Activated T-helper 1 cell treated with anti-CD3 and anti-CD28 coated beads, Interleukin-2, amount 50 U/mL, for 16 hours (primary cell): ENCODE measurements at places on chromosomes 3 and 15.

- no peak for DNase-seq
Measured at GRCh38 chr15:100711516-100712021, 109.2 kb downstream of the ASB7 start.

- DNase-seq: no peak
Measured at GRCh38 chr3:170989100-170989648, 37.3 kb downstream of the SLC2A2 start.

DNA sequence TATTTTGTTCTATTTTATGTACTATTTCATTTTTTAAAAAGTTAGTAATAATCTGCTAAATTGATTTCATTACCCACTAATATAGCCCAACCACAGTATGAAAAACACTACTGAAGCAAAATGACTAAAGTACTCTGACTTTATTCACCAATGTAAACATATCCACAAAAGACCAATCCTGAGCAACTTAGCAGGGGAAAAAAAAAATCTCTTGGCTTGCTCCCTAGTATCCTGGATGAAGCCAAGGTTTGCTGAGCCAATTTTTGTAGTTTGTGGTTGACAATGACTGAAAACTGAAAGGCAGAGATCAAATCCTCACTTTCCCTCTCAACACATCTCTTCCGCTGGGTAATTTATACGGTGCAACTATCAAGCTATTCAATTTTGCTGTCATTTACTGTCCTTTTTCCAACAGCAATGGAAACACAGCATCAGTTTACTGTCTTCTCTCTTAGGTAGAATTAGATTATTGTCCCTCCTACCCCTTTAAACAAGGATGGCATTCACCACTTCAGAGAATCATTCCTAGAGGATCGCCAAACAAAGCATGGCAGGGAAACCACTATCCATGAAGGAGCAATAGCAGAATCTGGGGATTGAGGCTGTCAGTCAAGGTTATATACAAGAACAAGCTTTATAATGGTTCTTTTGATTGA, 149.7 kb downstream of the THRB start:
- no peak for DNase-seq

DNA sequence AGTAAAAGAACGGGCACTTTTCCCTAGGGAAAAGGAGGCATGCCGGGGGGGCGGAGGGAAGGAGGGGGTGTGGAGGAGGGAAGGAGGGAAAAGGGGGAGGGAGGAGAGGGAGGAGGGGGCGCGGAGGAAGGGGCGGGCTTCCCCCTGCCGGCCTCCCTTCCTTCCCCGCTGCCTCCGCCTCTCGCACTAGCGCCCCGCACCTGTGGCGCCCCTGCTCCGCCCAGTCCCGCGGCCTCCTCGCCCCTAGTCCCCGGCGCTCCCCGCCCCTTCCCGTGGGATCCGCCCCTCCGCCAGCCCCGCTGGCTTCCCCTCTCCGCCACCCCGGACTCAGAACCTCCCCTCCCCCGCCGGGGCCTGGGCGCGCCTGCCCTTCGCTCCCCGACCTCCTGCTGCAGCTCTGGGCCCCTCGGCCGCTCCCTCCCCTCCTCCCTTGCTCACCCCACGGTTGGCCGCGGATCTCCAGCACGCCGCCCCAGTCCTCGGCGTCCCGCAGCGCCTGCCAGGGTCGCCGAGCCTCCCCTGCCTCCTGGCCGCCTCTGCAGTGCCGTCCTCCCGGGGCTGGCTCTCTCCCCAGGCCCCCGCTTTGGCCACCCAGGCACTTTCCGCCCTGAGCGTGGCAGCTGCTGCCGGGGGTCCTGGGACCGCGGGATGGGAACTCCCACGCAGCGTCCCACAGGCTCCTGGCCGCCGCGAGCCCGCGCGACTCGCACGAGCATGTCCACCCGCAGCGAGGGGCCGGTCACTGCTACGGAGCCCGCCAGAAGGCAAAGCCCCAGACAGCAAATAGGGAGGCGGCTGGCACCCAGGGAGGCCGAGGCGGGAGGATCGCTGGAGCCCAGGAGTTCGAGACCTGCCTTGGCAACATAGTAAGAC, 147.4 kb downstream of the TJP1 start:
- DNase-seq: no peak

GRCh38 chr3:78751266-78751665, 1016.5 kb downstream of the ROBO1 start:
- DNase-seq: no peak

GRCh38 chr3:100400419-100400779, 490 bp downstream of the TOMM70 start:
- peak; percentile 25 for DNase-seq

DNA sequence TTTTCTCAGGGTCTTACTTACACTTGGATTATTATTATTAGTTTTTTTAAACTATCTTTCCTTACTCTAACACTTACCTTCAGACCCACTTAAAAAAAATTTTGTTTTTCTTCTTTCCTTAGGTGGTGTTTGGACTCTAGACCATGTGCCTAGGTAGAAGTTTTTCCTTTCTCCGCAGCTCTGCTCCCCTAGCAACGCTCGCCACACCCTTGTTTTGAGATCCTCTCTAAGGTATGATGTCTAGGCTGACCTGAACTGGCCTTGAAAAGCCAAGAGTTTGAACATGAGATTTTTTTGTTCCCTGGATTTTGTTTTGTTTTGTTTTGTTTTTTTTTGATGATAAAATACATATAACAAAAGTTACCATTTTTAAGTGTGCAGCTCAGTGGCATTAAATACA, 16.2 kb downstream of the ZNF592 start:
- no peak for DNase-seq
